ENCODE measurements at places on chromosomes 7 and 10.

- DNase-seq: no peak
These were observed 317.2 kb downstream of the PHF14 start for GRCh38 chr7:11290863-11291262.

- no peak for DNase-seq
These were observed 3.0 kb upstream of the HOXA1 start for GRCh38 chr7:27098578-27099451.

DNA sequence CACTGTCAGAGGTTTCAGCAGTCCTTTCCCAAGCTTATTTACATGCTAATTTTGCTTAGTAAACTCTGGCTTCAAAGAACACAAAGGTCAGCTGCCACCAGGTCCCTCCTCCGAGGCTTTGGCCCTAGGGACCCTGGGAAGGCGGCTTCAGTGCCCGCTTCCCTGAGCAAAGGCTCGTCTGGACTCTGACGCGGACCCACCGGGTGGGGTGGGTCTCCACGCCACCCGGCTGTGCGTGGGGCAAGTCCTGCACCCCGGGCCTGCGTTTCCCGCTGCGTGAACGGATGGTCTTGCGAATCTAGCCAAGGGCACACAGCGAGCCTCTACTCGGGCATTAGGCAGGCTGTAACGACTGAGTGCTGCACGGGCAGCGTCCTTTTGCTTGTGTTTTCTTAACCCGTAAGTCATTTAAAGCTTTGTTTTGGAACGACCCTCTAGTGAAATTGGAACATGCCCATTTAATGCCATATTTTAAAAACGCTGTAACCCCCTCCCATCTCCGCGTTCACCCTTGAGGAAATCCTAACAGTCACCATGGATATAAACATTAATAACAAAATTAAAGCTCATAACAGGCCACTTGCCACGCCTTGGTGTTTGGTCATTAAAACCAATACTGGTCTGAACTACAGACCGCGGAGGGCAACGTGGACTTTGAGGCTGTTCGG is 828 bp downstream of the BNIP3 start:
- no peak for DNase-seq

DNA sequence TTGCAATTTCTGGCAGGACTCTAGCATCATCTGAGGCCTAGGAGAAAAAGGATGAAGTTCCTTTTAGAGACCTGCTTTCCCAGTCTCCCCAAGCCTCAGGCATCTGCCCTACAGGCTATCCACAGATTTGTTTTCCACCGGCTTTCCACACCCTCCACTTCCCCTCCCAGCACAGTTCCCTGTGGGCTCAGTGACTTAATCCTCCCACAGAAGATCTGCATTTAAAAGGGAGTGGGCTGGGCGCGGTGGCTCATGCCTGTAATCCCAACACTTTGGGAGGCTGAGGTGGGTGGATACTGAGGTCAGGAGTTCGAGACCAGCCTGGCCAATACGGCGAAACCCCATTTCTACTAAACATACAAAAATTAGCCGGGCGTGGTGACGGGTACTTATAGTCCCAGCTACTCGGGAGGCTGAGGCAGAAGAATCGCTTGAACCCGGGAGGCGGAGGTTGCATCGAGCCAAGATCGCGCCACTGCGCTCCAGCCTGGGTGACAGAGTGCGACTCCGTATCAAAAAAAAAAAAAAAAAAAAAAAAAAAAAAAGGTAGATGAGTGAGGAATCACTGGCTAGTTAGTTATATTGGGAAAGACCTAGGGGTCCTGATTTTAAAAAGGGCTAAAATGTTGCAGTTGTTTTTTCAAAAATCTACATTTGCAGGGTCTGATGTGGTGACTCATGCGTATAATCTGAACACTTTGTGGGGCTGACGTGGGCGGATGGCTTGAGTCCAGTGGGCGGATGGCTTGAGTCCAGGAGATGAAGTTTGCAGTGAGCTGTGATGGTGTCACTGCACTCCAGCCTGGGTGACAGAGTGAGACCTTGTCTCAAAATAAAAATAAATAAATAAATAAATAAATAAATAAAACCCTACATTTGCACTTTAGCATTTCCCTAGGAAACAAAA is 119.5 kb downstream of the BAMBI start:
- DNase-seq: no peak

DNA sequence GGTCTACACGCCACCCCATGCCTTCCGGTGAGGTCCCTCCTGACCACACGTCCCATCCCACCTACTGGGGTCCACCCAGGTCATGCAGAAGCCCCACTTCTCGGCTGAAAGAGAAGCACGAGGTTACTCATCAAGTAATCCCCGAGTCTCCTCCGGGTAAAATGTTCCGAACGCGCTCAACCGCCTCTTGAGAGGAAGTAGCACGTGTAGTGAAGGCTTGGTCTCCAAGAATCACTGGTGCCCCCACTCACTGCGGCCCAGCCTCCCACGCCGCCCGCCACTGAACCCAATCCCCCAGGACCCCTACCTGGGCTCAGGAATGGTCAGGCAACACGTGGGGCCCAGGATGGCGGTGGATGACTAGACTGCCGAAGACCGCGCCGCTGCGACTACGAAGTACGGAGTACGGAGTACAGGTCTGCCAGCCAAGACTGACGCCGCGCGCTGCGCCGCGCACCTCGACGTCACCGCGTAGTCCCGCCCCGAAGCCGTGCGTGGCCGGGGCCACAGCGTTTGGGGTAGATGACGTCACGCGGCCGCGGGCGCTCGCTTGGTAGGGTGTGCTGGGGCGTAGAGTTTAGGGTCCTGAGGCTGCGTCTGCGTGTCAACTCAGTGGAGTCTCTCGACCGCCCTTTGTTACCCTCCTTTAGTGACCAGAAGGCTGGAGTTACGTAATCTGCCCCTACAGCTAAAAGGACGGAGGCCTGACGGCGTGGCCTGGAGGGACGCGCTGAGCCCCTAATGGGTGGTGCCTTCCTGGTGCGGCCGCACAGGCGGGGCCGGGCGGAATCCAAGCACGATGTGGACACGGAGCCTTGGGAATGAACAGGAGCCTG is 7.6 kb upstream of the MYO1G start:
- DNase-seq: peak; percentile 68

GRCh38 chr10:124384172-124384571 is 34.6 kb downstream of the OAT start:
- no peak for DNase-seq

- DNase-seq: no peak
These were observed 342.3 kb upstream of the SEMA3D start for GRCh38 chr7:85529201-85529600.

Data from GM12891 (cell line).